ENCODE measurements at places on chromosomes 7 and 10.

DNA sequence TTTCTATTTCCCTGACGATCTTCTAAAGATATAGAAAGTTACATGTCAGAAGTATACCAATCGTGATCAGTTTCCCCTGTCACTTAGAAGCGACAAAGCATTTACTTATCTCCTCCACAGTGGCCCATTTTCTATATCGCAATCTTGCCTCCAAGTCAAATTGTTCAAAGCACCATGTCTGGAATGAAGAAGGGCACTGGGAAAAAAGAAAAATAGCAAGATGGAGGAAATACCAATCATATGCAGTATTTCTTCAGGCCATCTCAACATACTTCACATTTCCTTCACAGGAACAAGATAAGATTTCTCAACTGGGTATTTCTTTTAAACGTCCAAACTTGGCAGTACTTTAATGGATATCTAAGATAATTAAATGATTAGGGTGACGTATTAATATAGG lies 63.3 kb upstream of the IL6 start:
- no peak for DNase-seq

DNA sequence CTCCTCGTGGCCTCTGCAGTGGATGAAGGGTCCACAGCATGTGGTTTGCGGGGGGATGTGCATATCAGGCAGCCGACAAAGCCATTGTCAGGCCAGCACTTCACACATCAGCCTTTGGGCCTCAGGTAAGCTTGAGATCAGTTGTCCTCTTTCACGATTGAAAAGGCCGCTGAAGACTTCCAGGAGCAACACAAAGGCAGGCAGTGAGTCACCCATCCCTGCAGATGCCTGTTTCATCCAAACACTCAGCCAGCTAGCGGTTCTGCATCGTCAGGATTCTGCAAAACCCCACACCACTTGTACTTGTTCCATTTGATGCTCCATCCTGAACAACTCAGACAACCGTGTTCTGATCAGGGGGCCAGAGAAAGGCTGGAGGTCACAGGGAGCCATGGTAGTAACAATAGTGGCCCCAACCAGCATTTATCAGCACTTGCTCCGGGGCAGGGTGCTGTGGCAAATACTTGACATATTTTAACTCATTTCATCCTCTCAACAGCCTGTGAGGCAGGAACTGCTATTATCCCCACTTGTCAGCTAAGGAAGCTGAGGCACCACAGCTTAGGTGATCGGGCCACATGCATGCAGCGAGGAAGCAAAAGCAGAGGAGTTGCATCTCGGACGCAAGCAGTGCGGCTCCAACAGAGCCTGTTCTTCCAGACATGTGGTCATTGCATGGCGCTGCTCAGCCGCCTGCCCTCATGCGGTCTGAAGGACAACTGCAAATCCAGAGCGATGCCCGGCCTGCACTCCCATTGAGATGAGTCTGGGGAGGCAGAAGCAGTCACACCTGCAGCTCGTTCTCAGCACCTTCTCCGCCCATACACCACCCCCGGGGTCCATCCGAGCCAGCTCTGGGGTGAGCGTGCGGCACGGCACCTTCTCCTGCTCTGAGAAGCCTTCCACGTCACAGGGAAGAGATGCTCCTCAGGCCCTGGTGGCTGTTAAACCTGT lies 144.9 kb downstream of the PAXIP1 start:
- no peak for DNase-seq

DNA sequence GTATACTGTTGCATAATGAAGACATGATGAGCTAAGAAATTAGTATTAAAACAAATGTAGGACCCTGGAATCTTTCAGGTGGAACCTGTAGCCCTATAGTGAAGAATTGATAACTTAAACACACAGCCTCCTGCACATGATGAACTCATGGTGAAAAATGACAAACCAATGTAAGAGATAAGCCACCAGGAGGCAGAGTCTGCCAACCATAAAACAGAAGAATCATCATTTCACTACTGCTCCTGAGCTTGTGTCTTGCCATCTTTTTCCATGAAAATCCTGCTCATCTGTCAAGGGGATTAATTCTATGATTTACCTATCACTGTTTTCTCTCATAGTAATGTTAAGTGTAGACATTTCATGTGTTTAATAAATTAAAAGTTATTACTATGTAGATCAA lies 363.9 kb downstream of the MALRD1 start:
- DNase-seq, result no peak

- DNase-seq, result no peak
Observed at GRCh38 chr10:131724891-131725580, 175.8 kb upstream of the PPP2R2D start.

GRCh38 chr10:82378146-82378545 lies 503.2 kb downstream of the NRG3 start:
- no peak for DNase-seq

DNA sequence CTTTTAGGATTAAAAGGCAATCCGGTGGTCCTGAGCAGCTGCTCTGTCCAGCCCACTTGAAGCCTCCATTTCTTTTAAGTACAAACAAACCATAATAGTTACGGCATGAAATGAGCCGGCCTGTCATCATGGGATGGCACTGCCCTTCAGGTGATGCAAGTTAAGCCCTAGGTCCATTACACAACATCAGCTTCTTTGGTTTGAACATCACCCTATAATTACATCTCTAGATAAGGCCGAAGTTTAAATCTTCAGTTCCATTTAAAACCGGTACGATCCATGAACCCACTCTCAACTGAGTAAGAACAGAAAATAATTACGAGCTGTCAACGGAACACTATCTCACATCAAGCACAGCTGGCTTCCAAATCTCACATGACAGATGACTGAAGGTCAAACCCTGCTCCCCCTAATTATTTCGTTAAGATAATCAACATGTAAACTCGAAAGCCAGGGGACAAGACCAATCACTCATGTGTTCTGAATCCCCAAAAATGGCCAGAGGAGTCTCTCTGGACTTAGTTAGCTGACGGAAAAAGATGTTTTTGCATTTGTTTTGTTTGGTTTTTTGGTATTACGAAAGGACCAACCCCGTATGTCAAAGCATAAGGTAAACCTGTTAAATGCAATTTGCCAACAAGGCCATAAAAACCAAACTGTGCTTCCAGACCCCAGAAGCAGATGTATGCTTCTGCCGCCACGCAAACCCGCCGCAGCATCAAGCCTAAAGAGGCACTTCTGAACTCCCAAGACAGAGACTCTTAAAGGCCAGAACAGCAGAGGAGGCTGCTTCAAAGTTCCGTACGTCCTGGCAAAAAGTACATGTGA lies 10.8 kb downstream of the GNA12 start:
- no peak for DNase-seq

- no peak for DNase-seq
Observed at GRCh38 chr10:106661767-106662140, 502.8 kb downstream of the SORCS1 start.

DNA sequence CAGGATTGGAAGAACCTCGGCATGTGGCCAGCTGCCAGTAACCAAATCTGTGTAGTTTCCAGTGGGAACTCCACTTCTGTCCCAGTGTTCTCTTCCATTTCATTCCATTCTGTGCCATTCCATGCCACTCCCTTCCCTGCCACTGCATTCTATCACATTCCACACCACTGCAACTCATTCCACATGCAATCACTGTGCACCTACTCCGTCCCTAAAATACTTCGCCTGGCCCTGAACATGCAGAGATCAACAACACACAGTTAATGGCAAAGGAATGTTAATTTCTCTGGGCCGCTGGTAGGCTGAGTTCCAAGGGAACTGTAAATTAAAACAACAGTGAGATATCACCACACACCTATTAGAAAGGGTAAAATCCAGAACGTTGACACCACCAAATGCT lies 64.8 kb downstream of the AKR1B1 start:
- DNase-seq, result no peak

GRCh38 chr10:98610301-98610700 lies 163.6 kb upstream of the HPS1 start:
- DNase-seq, result no peak

- no peak for DNase-seq
Observed at GRCh38 chr7:100124301-100125230, 2.2 kb upstream of the MBLAC1 start.

GRCh38 chr10:122348512-122348911 lies 26.0 kb upstream of the PLEKHA1 start:
- DNase-seq, result no peak

GRCh38 chr7:94612661-94613060 lies 43.3 kb downstream of the SGCE start:
- DNase-seq, result no peak

GRCh38 chr10:92702301-92702916 lies 12.7 kb downstream of the HHEX start:
- DNase-seq, result no peak

GRCh38 chr7:135285547-135286233 lies 52.1 kb downstream of the STRA8 start:
- DNase-seq, result no peak

GRCh38 chr7:121406944-121407343 lies 10.8 kb upstream of the FAM3C start:
- DNase-seq, result no peak

- no peak for DNase-seq
Observed at GRCh38 chr7:100583132-100584053, 2.5 kb downstream of the LRCH4 start.

DNA sequence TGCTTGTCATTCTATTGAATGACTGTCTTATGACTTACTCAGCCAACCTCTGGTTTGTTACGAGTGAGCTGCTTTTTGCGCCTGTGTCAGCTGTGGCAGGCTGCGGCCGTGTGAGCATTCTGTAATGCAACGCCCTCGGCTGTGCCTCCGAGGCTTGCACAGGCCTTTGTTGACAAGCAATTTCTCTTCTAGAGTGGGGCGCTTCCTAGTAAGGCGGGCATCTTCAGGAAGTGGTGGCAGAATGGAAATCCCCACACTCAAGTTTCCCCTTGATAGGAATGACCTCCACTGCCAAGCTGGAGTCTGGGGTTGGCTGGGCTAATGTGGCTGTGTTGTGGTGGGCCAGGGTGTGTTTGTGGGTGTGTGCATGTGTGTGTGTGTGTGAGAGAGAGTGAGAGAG lies 20.2 kb upstream of the TMEM178B start:
- DNase-seq, result no peak

DNA sequence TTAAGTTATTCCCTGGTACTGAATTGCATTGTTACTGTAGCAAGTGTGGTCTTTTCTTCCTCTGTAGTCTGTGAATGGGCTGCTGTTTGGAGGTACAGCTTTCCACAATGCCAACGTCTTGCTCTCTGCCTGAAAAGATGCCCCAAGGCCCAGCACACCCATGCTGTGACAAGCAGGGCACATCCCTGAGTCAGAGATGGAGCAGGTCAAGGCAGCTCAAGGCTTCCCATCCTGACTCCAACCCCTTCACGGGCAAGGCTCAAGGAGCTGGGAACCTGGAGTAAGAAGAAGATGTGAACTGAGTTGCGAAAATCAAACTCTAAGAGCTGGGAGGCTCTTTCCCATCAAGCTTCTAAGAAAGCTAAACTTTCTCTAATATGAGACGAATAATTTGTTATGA lies 27.2 kb downstream of the SVIL start:
- DNase-seq, result no peak

GRCh38 chr10:68735119-68735518 lies 14.1 kb downstream of the CCAR1 start:
- DNase-seq, result no peak

- DNase-seq, result no peak
Observed at GRCh38 chr10:31383810-31384588, 65.0 kb downstream of the ZEB1 start.

DNA sequence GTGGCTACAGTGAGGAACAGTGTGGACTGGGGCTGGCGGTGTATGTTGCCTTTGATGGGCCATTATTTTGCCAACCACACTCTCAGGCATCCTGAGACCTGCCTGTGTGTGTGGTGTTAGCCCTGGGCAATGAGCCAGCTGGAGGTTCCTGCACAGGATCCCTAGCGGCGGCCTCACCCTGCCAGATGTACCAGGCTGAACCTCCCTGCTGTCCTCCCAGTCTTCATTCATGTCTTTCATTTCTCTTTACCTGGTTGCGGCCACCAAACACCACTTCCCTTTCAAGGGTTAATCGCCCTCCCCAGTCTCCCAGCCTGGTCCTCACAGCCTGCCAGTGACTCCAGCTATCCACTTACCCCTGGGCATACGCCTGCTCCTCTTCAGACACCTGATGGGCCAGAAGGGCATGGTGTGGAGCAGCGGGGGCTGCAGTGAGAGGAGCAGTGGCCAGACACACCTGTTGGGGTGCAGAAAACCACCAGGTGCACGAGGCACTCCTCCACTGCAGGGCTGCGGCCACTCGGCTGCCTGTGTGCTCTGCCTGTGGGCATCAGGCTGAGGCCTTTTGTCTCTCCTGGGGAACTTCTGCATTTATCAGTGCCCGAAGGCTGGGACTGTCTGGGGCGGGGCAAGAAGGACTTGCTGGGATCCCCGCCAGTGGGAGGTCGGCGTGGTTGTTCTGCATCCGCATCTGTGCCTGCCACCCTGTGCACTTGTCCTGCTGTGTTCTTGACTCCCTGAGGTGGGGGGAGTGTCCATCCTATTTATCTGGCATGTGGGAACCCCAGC lies 111.6 kb downstream of the ARHGAP22 start:
- no peak for DNase-seq

DNA sequence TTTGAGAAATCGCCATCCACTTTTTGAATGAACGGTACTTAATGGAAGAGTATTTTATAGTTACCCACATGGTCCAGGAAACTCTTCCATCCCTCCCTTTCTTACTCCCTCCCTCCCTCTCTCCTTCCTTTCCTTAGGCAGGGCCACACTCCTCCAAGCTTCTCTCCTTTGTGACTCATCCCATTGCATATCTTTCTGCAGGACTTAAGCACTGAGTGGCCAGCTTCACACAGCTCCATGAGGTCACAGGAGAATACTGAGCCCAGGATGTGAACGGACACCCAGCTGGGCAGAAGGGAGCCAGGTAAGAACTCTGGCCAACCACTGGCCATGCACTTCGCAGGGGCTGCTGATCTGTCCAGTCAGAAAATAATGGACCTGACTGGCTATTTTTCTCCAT lies 189.7 kb upstream of the ADCY1 start:
- DNase-seq, result no peak

DNA sequence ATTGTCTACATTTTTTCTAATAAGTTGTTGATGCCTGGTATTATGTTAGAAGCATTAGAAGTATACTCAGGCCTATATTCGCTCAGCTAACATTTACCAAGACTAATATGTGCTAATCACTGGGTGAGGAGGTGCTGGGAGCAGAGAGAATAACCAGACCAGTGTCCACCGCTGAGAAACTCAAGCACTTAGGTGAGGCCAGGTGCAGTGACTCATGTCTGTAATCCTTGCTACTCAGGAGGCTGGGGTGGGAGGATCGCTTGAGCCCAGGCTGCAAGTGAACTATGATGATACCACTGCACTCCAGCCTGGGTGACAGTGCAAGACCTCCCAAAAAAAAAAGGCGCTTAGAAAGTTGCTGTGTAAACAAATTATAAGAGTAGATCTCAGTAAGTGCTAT lies 182.2 kb upstream of the AOAH start:
- no peak for DNase-seq

- DNase-seq, result no peak
Observed at GRCh38 chr7:67655168-67655567, 658.5 kb downstream of the TYW1 start.

GRCh38 chr7:16609842-16610450 lies 35.6 kb downstream of the ANKMY2 start:
- no peak for DNase-seq

GRCh38 chr7:33883671-33883965 lies 21.7 kb upstream of the BMPER start:
- DNase-seq, result no peak

Measured in 8988T (cell line).